ENCODE measurements at places on chromosomes 6 and 20.

DNA sequence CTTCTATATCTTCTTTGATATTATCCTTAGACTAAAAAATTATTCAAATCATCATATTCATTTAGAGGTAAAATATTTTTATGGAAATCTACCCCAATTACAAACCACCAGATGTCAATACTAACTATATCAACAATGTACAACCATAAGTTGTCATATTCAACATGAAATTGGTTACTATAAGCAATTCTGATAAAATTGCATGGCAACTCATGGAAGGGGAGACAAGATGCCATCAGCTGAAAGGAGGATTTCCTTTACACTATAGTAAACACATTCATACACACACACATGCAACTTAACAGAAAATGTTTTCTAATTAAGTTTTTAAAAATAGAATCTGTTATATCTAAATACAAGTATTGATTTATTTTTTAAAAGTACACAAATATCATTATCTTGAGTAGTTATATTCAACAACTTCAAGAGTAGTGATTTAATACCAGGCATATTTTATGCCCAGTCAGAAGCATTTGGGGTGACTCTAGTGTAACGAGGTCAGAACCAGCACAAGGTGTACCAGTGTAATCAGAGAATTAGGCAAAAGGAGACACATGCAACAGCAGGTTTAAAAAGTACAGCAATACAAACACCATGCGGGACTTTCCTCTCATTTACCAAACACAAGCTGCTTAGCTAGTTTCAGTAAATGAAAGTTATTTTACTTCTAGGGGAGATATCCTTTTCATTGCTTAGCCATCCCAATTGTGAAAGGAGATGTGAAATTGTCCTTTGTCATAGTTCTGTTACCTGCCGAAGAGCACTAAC lies 1.0 kb downstream of the FILIP1 start:
- no peak for DNase-seq

DNA sequence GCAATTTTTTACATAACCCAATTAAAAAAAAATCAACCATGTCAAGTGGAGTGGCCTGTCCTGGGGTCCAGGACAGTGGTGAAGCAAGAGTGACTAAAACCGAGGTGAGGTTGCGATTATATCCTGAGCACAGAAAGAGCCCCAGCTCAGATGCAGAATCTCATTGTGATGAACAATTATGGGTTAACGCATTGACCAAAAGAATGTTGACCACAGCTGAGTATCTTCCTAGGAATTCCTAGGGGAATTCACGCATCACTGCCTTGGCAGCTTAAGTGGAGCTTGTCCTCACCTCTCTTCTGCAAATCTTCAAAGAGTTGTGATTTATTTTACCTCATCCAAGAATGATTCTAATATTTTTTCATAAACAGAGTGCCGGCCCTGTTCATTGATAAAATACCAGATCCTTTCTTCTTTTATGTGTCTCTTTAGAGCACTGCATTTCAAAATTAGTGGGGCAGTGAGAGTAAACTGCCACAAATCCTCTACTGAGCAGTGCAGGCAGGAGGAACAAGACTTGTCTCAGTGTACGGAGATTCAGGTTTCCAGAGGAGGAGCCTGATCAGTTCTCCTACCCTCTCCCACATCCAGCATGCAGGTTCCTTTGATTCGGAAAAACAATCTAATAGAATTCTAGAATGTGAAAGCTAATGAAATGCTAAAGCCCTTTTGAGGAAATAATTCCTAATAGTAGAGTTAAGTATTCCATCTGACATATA lies 60.1 kb upstream of the ZNF184 start:
- no peak for DNase-seq

DNA sequence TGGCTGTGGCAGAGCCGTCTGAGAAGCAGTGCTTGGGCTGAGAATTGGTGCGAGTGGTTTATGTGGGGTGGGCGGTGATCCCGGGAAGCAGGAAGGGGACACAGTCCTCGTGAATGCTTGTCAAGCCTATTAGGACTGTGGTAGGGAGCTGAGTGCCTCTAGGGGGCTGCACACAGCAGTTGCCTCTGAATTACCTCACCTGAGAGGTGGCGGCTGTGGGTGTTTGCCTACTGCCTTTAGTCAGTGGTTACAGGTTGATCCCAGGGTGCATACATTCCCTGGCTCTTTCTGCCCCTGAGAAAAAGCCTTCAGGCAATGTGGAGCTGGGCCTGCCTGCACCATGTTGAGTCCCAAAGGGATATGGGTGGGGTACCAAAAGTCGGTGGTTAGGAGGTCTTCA lies 5.2 kb downstream of the AP5S1 start:
- no peak for DNase-seq

DNA sequence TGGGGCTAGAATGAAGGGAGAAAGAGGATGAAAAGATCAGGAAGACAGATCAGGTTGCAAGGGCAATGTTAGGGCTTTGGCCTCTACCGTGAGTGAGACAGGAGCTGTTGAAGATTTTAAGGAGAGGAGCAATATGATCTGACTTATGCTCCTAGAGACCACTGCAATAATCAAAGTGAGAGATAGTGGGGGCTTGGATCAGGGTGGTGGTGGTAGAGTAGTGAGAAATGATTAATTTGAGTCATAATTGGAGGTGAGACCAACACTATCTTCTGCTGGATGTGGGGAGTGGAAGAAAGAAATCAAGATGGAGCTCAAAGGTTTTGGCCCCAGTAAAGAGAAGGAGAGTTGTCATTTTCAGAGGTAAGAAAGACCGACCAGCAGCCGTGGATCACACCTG lies 140.7 kb upstream of the TMEM170B start:
- no peak for DNase-seq

- no peak for DNase-seq
Observed at GRCh38 chr6:77454386-77454785, 8.9 kb downstream of the HTR1B start.

DNA sequence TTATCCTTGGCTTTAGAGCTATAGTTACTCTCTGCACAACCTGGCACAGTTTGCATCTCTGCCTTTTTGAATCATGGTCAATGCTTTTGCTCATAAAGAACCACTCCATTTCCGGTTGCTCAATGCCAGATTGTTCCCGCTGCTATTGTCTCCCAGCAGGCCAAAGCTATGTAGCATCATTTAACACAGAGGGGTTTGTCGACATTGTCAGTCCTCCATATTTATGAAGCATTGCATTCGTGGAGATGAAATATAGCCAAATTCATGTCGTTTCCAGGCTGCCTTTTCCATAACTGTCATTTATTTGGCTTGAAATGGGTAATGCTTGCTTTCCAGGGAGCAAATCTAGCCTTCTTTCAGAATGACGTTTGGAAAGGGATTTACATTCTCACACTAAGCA lies 598.8 kb downstream of the EPHA7 start:
- DNase-seq: no peak

- no peak for DNase-seq
Observed at GRCh38 chr6:2375443-2375842, 130.0 kb upstream of the GMDS start.
